Calu3 (cell line): ENCODE measurements at places on chromosomes 11 and 22. TPM values are rescaled to one million over a fixed set of nuclear protein-coding genes. Genes with fewer than 3 reads are reported as not detected.

- no peak for DNase-seq
Observed at GRCh38 chr11:105968021-105968697, 53.9 kb downstream of the MSANTD4 start.

GRCh38 chr11:35260342-35260985 is 121.5 kb downstream of the CD44 start:
- no peak for DNase-seq

- no peak for DNase-seq
Observed at GRCh38 chr22:47034076-47034808, 271.8 kb downstream of the TBC1D22A start.

DNA sequence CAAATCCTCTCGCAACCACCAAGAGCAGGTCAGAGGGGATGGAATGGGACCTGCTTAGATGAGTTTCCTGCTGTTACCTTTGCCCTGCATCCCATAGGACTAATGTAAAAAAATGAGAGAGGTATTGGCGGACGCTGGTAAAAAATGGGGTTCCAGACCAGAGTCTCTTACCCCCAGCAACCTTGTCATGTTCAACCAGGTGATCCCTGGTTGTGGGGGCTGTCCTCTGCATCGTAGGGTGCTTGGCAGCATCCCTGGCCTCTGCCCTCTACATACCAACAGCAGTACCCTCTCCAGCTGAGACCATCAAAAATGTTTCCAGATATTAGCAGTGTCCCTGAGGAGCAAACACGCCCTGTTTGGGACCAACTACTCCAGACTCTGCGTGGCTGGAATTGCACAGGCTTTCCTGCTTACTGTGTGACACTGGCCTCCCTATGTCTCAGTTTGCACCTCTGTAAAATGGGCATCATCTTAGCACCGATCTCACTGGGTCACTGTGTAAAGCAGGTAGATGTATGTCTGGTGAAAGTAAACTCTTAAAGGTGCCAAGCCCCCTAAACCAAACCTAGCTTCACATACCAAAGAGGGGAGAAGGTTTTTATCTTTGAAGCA is 1.5 kb downstream of the APOL6 start:
- DNase-seq, result no peak

NPAS4 gene
- not detected in 2 replicates for total RNA-seq
